Pons (tissue), 1 donor: ENCODE measurements at places on chromosomes 16 and 17.

GRCh38 chr16:89430436-89431157, 59.8 kb downstream of the ANKRD11 start:
- DNase-seq, result no peak

- no peak for DNase-seq
These were observed 39.1 kb downstream of the PRMT7 start for GRCh38 chr16:68349838-68350410.

- DNase-seq, result no peak
These were observed 31.9 kb downstream of the CDK5R1 start for GRCh38 chr17:32518646-32519227.

- no peak for DNase-seq
These were observed 25.6 kb downstream of the RNF135 start for GRCh38 chr17:30996486-30996885.

- no peak for DNase-seq
These were observed 19.7 kb downstream of the METRNL start for GRCh38 chr17:83099086-83099555.

DNA sequence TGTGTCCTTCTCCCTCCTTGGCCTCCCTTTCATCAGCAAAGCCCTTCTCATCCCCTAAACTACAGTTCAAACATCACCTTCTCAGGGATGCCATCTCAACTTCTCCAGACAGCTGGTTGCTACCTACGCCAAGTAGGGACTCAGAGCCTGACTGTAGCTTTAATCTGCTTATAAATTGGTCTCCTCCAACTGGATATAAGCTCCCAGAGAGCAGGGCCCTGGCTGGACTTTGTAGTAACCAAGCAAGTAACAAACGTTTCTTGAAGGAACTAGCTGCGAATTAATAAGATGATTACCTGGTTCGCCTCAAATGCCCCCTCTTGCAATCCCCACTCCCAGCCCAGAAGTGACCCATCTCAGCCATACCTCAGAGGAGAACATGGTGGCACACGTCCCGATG, 17.5 kb upstream of the KLHL11 start:
- DNase-seq, result no peak

GRCh38 chr16:10122546-10122945, 59.7 kb downstream of the GRIN2A start:
- DNase-seq, result no peak

DNA sequence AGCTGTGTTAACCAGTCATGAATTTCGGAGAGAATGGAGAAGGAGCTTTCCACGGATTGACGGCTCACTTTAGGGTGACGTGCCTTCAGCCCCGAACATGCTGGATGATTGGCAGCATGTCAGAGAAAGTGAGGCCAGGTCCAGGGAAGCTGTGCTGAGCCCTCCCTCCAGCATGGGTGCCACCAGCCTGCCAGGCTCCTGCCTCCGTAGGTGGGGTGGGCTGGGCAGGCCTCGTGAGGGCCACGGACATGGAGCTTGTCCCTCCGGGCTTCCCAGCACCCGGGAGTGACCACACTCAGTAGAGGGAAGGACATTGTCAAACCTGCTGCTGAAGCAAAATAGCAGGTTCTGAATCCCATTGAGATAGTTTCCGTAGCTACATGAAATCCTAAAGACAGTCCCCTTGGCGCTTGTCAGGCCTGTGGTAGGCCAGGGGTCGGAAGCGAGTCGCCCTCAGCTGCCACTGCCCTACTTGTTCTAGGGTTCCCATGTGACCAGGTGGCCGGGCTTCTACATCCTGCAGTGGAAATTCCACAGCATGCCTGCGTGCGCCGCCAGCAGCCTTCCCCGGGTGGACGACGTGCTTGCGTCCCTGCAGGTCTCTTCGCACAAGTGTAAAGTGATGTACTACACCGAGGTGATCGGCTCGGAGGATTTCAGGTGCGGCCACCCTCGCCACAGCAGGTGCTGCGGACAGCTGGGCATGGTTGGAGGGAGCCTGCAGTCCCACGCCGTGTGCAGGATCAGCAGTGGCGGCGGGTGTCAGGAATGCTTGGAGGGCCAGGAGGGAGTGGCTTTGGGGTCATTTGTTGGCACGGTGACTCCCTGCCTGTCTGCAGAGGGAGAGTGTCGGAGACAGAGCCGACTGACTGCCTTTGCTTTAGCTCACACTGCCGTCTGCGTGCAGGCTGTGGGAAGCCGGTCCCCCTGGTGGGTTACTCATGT, 72.3 kb downstream of the SEC14L1 start:
- no peak for DNase-seq

GRCh38 chr17:46732160-46732559, 86.3 kb downstream of the WNT3 start:
- no peak for DNase-seq

DNA sequence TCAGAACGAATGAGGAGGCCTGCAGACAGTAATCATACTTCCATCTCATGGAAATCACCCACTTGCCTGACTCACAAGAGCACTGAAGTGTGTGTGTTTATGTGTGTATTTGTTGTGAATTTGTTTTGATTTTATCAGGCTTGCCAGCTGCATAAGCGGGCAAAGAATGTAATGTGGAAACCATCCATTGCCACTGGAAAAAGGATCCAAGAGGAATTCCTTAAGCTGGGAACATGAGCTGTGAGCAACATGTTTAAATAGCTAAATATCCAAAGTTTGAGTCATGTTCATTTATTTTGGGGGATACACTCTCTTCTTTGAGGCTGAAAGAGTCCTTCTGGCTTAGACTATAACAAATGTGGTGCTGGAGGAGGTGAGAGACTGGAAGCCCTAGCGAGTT, 198.4 kb upstream of the TBX2 start:
- no peak for DNase-seq

GRCh38 chr16:71188956-71189712, 41.4 kb downstream of the HYDIN start:
- DNase-seq, result no peak

GRCh38 chr16:52718046-52718445, 171.1 kb upstream of the TOX3 start:
- no peak for DNase-seq

GRCh38 chr16:84260766-84261554, 21.1 kb upstream of the KCNG4 start:
- no peak for DNase-seq

DNA sequence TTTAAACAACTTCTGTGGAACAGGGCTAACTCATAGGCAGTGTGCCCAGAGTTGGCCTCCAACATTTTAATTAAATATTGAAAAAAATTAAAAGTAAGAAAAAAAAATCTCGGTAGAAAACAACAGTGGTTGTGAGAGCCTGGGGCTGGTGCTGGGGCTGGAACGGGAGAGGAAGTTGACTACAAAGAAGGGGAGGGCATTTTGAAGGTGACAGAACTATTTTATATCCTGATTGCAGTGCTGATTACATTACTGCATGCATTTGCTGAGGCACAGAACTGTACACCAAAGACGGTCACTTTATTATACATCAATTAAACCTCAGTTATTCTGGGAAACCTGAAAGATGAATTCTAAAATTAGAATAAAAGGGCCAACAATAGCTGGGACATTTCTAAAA, 142.5 kb downstream of the PARN start:
- no peak for DNase-seq

DNA sequence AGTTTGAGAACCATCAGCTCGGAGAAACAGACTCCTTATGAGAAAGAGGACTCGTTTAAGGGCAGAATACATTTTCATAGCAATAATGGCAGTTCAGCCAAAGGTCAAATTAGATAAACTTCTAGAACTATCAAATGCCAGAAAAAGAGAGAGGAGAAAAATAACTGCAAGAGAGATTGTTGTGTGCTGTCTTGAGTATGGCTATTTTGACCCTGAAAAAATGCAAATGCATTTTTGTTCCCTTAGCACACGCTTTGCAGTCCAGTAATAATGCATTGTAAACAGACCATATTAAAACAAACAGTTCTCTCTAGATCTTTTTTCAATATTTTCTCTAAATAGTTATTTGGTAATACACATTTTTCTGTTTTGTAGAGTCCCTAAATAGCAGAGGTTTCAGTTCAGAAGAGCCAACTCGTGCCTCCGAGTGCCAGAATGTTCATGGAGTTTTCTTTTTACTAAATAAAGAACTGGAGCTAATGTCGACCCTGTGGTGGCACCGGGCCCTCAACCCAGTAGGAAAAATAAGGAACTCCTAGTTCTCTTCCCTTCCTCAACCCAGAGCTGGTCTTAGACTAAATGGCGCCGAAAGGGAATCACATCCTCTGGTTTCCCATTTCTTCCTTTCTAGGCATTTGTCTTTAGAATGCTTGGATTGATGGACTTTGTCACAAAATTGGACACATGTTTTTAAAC, 298.0 kb downstream of the MAP2K4 start:
- no peak for DNase-seq

- no peak for DNase-seq
These were observed 204.9 kb upstream of the KCNJ16 start for GRCh38 chr17:69870091-69870530.

GRCh38 chr17:57257195-57257894, 1.0 kb downstream of the MSI2 start:
- DNase-seq, result peak; percentile 23

DNA sequence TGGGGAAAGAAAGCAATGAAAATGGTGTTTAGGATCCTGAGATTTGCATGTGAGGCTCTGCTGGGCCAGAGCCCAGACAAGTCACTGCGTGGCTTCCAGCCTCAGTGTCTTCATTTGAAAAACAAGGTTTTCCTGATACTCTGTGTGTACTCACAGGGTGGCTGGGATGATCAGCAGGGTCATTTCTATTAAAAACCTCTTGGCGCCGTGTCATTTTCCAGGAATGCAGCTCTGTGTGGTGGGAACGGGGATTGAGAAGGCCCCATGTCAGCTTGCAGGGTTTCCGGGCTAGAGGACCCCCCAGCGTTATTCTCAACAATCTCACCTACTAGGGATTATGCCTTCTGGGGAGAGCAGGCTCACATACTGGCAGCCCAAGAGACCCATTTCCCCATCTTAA, 73.5 kb downstream of the FOXL1 start:
- no peak for DNase-seq

- DNase-seq, result no peak
These were observed 64.8 kb downstream of the PRKCB start for GRCh38 chr16:23900480-23901177.
